ENCODE measurements at places on chromosomes 16 and 17.

DNA sequence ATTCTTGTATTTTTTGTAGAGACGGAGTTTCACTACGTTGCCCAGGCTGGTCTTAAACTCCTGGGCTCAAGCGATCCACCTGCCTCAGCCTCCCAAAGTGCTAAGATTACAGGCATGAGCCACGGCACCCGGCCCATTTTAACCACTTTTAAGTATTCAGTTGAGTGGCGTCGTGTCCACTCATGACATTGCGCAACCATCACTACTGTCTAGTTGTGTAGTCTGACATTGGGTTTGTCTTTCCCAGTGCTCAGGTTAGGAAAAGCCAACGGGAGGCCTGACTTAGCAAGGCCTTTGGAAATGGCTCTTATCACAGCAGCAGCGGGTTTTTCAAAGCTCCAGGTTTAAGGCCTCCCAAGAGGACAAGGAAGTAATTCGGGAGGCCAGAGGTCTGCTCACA is 58.7 kb downstream of the LITAF start:
- DNase-seq, result no peak

- DNase-seq, result no peak
These were observed 4.0 kb upstream of the CAMKK1 start for GRCh38 chr17:3896968-3897235.

DNA sequence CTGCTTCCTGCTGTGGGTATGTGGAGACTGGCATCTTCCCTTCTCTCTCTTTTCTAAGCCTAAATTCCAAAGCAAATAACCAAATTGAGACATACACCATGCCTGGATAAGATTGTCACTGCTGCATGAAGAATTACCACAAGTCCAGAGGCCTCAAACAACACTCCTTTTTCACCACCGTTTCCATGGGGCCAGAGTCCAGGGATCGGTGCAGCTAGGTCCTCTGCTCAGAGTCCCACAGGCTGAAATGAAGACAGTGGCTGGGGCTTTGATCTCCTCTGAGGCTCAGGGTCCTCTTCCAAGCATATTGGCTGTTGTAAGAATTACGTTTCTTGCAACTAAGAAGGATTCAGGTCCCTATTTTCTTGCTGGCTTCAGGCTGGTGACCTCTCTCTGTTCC is 130.4 kb downstream of the SLC39A11 start:
- DNase-seq, result no peak

- DNase-seq, result no peak
These were observed 13.1 kb upstream of the BRD7 start for GRCh38 chr16:50381679-50382440.

GRCh38 chr17:19447085-19447583 is 36.1 kb downstream of the RNF112 start:
- DNase-seq, result peak; percentile 46

DNA sequence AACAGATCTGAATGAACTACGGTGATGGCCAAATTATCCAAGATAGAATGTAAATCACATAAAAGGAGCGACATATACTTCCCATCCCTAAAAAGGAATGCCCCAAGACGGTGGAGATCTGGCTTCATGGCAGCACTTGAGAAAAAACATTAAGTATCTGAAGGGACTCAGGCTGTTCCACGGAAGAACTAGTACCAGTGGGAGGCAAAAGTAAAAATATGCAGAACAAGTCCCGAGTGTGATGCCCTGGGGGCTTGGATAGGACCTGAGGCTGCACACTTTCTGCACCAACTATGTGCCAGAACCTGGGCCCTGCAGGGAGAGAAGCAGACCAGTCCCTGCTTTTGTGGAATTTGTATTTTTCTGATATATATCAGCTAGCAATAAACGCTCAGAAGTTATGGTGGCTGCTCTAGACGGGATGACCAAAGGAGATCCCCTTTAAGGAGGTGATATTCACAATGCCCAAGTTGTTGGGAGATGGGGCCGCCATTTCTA is 539 bp upstream of the CKLF start:
- DNase-seq, result no peak

- DNase-seq, result no peak
These were observed 54.1 kb downstream of the VAC14 start for GRCh38 chr16:70746708-70747424.

DNA sequence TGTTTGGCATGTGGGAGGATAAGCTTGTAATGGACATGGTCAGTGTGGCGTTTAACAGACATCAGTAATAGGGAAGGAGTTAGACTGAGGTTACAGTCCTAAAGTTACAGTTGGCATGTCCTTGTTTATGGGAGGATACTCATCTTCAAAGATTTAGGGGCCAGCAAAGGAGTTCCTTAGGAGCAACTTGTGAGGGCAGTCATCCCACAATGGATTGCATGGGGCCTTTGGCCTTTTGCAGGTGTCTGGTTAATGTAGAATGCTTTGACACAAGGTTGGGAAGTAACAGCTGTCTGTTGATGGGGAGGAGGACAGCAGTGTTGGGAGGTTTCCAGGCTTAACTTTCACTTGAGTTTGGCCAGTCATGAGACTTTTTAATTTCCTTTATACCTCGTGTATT is 2.2 kb downstream of the NUBP1 start:
- no peak for DNase-seq

DNA sequence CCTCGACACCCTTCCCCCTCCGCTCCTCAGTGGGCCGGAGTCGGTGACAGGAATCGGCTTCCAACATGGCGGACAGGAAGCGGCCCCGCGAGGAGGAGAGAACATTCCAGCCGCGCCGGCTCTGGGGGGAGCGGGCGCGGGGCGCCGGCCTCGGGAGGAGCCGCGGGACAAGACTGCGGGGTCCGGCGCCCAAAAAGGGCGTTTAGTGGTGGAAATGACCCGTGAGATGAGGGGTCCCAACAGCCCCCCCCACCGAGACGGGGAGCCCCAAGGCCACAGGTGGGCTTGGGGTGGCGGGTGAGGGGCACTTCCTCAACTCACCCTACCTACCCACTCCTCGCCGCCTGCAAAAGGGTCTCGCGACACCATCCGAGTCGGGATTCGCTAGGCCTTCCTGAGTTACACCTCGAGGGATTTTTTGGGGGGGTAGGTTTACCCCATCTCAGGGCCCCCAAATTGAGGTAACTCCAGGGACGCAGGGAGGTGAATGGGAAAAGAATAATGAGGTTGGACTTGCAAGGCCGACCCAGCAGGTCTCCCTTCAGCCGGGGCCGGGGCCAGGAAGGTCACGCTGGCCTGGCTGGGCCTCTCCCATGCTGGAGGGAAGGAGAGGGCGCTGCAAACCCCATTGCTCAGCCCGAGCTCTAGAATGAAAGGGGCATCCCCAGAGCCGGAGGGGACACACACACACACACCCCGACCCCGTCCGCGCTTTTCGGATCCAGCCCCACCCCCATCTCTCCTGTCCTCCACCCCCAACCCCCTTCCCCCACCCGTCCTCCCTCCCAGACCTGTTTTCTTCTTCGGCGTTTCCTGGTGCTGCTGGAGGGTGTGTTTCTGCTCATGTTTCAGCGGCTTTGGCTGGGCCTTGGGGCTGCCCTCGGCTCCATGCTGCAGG is 707 bp downstream of the NUFIP2 start:
- peak; percentile 42 for DNase-seq

GRCh38 chr17:885971-886571 is 93.5 kb downstream of the NXN start:
- no peak for DNase-seq

DNA sequence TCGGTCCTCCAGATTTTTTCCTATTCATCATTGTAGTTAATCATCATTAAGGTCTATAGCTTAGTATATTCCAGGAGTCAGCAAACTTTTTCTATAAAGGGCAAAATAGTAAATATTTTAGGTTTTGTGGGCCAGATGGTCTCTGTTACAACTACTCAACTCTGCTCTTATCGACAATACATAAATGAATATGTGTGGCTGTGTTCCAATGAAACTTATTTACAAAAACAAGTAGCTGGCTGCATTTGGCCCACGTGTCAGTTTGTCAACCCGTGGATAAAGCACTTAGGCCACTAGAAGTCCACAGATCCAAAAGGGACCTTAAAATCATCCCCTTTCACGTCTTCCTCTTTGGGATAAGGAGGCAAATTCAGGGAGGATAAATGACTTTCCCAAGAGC is 5.4 kb upstream of the HNF1B start:
- no peak for DNase-seq

- DNase-seq, result no peak
These were observed 1145.5 kb downstream of the CDH11 start for GRCh38 chr16:63976345-63976744.

DNA sequence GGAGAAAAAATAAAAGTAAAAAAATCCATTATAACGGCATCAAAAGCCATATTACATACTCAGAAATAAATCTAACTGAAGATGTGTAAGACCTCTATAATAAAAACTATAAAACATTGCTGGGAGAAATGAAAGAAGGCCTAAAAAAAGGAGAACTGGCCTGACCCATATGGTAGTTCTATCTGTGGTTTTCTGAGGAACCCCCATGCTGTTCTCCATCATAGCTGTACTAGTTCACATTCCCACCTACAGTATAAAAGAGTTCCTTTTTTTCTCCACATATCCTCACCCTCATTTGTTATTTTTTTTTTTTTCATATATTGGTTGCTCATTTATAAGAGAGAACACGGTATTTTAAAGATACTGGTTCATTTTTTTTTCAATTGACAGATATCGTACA is 191.8 kb downstream of the STX8 start:
- no peak for DNase-seq

DNA sequence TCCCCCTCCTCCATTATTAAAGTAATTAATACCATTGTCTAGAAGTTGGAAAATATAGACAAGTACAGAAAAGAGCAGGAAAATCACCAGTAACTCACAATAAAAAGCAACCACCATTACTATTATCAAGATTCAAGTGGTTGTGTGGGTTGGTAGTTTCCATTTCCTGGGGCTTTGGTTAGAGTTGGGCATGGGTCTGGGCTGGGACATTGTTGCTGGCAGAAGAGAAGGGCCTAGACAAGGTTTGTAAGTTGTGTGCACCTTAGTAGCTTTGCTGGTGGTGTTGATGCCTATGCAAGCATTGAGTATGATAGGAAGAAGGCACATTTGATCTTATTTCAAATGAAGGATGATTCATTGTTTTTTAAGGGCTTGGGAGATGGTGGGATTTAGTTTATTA is 25.4 kb upstream of the NFATC3 start:
- no peak for DNase-seq

DNA sequence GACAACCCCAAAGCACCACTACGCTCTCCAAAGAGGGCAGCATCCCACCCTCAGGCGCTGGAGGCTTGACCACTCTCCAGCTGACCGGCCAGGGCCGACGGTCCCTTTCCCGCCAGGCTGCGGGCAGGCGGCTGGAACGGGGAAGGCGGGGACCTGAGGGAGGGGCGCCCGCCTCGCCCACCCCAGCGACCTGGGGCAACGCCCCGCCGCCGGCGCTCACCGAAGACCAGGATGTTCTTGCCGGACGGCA is 431 bp downstream of the DYNC1LI2 start:
- no peak for DNase-seq

DNA sequence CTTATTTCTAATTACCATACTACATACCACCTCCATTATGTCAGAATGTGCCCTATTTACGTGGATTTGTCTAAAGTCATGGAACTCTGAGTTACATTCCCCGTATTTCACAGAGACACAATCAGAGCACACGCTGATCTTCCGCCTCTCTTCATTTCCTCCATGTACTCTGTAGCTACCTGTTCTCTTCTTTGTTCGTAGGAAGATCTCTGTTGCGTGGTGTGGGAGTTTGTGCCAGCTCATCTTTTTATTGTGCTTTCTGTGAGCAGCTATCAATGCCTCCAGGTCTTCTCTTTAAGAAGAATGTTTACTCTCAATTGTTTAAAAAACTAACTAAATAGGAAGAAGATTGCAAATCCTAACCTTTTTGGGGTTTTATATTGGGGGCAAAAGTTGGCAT is 26.9 kb downstream of the NLRC5 start:
- DNase-seq, result no peak

DNA sequence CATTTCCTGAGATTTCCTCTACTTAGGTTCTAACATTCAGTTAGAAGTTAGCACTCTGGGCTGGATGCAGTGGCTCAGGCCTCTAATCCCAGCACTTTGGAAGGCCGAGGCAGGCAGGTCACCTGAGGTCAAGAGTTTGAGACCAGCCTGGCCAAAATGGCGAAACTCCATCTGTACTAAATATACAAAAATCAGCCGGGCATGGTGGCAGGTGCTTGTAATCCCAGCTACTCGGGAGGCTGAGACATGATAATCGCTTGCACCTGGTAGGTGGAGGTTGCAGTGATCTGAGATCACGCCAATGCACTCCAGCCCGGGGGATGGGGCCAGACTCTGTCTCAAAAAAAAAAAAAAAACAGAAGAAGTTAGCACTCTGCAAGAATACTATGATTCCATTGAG is 1430.9 kb downstream of the CDH11 start:
- no peak for DNase-seq

GRCh38 chr17:48571826-48572417 is 6.2 kb downstream of the HOXB4 start:
- no peak for DNase-seq

DNA sequence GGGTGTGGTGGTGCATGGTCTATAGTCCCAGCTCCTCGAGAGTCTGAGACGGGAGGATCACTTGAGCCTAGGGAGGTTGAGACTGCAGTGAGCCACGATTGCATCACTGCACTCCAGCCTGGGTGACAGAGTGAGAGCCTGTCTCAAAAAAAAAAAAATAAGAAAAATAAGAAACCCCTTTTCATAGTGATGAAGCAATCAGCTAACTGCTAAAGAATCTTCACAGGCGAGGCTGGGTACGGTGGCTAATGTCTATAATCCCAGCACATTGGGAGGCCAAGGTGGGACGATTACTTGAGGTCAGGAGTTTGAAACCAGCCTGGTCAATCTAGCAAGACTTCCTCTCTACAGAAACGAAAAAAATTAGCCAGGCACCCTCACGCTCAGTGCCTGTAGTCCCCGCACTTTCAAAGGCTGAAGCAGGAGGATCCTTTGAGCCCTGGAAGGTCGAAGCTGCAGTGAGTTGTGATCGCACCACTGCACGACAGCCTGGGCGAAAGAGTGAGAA is 760 bp downstream of the SLFN12L start:
- peak; percentile 19 for DNase-seq

DNA sequence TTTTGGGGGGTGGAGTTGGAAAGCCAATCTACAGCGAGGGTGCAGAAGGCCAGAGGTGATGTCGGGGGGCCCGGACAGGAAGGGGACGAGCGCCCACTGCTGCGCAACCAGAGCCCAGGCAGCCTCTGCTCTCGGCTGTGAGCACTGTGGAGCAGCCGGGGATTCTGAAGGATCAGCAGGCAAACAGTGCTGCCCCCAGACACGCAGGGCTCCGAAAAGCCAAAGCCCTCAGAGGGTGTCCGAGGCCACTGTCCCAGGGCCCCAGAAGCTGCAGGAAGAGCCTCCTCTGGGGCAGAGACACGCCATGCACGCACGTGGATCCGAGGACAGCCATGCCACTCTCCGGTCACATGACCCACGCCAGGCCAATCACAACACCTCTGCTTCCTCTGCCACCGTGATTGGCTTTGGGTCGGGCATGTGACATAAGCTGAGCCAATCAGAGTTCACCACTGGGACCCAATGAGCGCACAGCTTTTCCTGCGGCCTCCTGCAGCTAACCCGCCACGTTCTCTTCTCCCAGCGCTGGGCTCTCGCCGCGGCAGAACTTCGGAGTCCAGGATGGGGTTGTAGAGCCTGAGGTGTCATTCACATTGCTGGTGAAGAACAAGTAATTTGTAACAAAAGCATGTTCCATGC is 40.7 kb downstream of the ACTG1 start:
- DNase-seq, result no peak

- DNase-seq, result no peak
These were observed 51.1 kb downstream of the ZNF778 start for GRCh38 chr16:89268585-89268984.
